ENCODE measurements at places on chromosomes 2 and 18.

DNA sequence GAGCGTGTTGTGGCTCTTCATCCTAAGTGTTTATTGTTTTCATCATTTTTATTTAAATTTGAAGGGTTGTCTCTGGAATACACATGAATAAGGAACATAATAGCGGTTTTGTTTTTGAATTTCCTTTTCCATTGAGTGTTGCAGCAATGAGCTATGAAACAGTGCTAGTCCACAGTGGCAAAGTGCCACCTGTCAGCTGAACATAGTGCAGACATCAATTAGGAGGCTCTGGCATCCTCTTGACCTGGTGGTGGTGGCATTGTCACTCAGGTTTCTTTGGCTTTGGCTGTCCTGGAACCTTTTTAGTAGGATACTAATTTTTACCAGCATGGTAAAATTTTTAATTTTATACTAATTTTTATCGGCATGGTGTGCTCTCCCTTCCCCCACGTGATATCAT, 63.2 kb downstream of the UGGT1 start:
- no peak for DNase-seq

- no peak for DNase-seq
Observed at GRCh38 chr2:125280265-125280664, 1255.2 kb downstream of the CNTNAP5 start.

- no peak for DNase-seq
Observed at GRCh38 chr2:26913606-26913998, 56.8 kb upstream of the MAPRE3 start.

GRCh38 chr2:236960531-236960930, 125.2 kb upstream of the COPS8 start:
- DNase-seq, result no peak

DNA sequence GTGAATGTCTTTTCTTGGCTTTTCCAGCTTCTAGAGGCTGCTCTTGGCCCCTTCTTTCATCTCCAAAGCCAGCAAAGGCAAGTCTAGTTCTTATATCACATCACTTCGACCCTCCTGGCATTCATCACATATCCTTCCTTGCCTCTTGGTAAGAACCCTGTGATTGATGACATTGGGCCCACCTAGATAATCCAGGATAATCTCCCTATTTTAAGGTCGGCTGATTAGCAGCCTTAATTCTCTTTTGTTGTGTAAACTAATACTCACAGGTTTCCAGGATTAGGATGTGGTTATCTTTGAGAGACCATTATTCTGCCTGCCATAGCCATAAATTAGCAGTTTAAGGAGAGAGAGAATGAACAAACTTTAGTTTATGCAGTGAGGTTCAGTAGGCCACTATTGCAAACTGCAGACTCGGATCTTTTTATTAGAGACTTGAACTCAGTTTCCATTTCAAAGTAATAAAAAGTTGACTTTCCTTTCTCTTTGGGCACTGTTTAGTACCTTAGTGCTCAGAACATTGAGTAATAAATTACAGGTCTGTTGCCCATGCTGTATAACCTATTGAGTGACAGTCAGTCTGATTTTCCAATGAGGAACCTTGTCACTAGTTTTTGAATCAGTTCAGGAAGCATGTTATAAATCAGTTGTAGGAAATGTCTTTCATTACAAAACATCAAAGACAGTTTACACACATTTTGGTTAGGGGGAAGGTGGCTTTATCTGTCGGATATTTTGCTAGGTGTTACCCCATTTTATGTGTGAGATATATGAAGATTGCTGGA, 4.5 kb downstream of the NDUFV2 start:
- DNase-seq, result no peak

- no peak for DNase-seq
Observed at GRCh38 chr2:106577255-106577651, 90.1 kb downstream of the CD8B2 start.

GRCh38 chr2:12587729-12588522, 128.8 kb upstream of the TRIB2 start:
- DNase-seq, result no peak

- DNase-seq, result no peak
Observed at GRCh38 chr18:9788860-9789259, 80.8 kb downstream of the RAB31 start.

DNA sequence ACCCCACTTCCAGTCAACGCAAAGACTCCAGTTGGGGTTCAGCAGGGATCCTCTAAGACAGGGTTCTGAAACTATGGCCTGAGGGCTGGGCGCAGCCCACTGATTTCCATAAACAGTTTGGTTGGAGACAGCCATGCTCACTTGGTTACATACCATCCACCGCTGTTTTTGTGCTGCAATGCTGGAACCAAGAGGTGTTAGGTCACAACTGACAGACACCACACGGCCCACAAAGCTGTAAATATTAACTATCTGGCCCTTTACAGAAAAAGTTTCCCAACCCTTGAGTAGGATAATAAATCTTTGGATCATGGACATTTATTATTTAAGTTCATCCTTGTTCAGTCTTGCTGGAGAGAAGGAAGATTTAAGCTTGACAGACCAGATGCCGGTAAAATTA, 8.4 kb upstream of the CD226 start:
- no peak for DNase-seq

DNA sequence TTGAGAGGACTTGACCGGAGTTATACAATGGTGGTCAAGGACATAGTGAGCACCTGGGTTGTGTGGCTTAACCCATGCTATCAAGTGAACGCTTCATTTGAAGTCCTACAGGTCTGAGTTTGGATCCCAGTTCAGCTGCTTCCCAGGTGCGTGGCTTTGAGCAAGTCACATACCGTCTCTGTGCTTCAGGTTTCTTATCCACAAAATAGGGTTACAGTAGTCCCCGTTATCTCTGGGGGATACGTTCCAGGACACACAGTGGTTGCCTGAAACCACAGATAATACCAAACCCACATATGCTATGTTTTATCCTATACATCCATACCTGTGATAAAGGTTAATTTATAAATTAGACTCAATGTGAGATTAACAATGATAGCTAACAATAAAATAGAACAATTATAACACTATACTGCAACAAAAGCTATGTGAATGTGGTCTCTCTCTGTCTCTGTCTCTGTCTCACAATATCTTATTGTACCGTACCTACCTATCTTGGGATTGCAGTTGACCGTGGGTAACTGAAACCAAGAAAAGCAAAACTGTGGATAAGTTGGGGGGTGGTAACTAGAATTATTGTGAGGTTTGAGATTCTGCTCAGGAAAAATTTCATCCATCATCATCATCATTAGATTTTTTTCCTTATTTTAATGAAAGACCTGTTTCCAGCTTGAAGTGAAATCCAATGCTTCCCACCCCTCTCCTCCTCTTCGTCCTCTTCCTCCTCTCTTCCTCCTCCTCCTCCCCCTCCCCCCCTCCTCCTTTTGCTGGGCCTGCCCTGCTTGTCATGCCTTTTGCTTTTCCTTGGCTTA, 22.7 kb downstream of the LBH start:
- DNase-seq, result no peak

DNA sequence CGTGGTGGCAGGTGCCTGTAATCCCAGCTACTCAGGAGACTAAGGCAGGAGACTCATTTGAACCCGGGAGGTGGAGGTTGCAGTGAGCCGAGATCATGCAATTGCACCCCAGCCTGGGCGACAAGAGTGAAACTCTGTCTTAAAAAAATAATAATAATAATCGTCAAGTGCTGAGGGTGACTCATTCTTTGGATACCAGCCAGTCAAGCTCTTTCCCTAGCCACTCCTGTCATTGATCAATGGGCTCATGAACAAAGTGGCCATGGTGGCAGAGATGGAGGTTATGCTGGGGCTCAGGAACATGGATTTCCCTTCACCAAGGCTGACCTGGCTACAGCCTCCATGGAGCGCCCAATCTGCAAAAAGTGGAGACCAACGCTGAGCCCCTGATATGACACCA, 94.5 kb upstream of the HAAO start:
- no peak for DNase-seq

GRCh38 chr2:1650085-1650872, 94.0 kb downstream of the PXDN start:
- DNase-seq, result no peak

GRCh38 chr2:176818076-176818475, 394.5 kb upstream of the HNRNPA3 start:
- no peak for DNase-seq

DNA sequence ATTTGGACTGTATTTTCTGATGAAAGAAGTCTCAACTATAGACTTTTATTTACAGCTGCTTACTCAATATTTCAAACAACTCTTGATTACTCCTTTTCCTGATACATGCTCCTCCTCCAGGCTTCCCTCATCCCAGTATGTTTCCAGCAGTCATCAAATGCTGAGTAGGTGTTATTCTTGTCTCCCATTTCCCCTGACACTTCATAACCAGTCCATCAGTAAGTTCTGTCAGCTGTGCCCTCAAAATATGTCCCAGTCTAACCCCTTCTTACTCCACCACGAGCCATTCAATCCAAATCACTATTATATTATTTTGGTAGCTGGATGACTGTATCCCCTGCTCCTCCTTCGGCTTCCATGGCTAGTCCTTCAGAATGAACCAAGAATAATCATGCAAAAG, 189.1 kb upstream of the DTNA start:
- no peak for DNase-seq

DNA sequence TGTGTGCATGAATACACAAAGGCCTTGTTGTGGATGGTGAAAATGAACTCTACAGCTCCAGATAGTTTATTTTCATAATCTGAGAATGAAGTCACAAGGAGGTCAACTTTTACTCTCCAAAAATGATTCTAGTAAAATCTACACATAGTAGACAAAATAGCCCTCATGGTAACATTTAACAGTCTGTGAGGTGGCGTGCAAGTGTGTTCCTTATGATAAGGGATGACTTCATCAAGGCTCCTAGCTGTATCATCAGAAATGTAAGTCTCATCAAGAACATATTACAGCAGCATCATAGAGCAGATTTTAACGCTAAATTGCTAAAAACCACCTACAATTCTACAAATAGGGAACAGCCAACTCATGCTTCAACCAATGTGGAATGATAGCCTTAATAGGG, 72.3 kb upstream of the RIOK3 start:
- DNase-seq, result no peak

DNA sequence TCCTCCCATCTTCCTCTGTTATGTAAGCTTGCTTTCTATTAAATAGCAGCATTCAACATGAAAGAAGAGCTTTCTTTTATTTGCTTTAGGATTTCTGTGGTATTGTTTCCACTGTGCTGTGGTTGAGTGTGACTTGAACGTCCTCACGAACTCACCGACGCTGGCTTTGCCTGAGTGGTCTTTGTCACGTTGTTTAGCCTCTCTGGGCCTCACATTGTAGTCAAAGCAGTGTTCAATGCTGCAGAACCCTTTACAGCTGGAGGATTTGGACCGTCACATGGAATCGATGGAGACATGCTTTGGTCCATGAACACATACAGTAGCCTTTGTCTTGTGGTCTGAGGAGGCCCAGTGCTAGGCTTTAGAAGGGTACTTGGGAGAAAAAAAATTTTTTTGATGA, 66.3 kb downstream of the TANC1 start:
- DNase-seq, result no peak

DNA sequence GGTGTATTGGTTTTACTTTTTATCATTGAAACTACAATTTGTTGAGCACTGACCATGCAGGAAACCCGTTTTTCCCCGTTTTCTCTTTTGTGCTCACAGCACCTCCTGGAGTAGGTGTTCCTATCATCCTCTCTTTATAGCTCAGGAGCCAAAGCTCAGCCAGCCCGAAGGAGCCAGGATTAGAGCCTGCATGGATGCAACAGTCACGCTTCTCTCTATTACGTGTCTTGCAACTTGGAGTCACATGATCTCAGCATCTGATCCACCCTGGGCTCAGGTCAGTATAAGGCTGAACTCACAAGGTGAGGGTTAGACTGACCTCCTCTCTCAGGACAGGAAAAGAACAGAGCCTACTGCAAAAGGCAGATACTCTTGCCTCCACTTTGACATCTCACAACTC, 150.5 kb downstream of the MBP start:
- DNase-seq, result no peak

- no peak for DNase-seq
Observed at GRCh38 chr2:136482966-136483365, 282.4 kb upstream of the THSD7B start.

- no peak for DNase-seq
Observed at GRCh38 chr2:1091895-1092585, 141.4 kb downstream of the SNTG2 start.

DNA sequence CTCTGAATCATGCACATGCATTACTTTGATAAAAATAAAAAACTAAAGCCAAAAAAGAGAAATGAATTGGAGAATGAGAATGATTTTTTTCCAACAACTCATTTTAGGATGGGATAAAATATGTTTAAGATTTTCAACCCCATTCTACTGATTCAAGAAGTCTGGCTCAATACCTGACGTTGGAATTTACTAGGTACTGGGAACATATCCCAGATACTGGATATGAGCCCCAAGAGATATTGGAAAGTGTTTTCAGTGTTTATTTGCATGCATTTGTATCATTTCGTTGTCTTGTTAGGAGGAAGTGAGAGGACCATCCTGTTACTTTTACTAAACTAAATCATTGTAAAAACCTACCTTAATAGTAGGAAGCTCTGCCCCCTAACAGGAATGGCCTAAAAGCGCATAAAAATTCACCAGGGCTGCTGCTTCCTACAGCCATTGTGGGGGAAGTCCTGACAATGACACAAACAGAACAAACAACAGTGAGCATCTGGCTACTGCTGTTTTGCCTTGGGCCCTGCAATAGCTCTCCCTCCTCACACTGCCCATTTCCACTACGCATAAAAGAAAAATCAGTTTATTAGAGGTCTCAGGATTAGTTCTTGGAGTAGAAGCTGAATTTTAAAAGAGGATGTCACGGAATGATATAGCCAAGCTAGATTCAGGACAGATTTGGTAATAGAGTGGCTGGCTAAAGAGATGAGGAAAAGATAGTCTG, 35.2 kb downstream of the ANKAR start:
- no peak for DNase-seq

DNA sequence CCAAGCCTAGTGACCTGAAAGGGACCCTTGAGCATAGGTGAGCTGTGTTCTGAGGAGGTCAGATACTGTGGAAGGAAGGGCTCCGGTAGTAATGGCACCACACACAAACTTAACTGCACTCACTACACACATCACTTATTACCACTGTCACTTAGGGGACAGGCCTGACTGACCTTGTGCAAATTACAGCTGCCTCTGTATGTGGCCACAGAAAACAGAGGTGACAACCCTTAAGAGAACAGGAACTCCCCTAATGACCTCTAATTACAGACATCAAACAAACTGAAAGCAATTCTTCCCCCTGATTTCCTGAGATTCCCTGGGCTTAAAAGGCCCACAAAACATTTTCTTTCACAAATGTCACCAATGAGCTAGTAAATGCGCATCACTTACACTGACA, 360.6 kb downstream of the RND3 start:
- no peak for DNase-seq

- DNase-seq, result no peak
Observed at GRCh38 chr2:23569761-23570365, 184.9 kb downstream of the KLHL29 start.

DNA sequence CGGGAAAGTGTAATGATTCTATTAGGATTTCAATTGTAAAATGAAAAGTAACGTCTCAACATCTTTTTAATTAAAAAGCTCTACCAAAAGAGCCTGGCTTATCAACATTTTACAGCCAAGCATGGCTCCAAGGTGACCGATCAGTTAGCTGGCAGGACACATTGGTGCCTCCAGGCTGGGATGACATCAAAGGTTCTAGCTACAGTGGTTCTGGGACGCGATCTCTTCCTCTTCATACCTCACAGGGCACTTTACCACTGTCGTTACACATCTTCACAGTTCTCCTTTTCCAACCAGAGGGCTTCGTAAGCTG, 693 bp downstream of the ORC2 start:
- no peak for DNase-seq
